Activated B cell treated with CpG ODN at 0.5 μM for 24 hours (primary cell): ENCODE measurements at places on chromosomes 11 and 22. TPM values are rescaled to one million over a fixed set of nuclear protein-coding genes. Genes with fewer than 3 reads are reported as not detected.

- DNase-seq = no peak
- no peaks in the 10 kb centered on the region for H3K36me3 ChIP-seq
- H3K4me1 ChIP-seq = no peaks in the 10 kb centered on the region
- H3K27ac ChIP-seq = no peak overlapping the region
Observed at GRCh38 chr22:47788461-47788860, 1026.0 kb downstream of the TBC1D22A start.

GRCh38 chr11:109972181-109972715 lies 120.9 kb upstream of the ZC3H12C start:
- H3K27ac ChIP-seq = peak overlapping the region; percentile 21
- peaks cover 31% of the 10 kb centered on the region for H3K4me1 ChIP-seq
- no peak for DNase-seq

DNA sequence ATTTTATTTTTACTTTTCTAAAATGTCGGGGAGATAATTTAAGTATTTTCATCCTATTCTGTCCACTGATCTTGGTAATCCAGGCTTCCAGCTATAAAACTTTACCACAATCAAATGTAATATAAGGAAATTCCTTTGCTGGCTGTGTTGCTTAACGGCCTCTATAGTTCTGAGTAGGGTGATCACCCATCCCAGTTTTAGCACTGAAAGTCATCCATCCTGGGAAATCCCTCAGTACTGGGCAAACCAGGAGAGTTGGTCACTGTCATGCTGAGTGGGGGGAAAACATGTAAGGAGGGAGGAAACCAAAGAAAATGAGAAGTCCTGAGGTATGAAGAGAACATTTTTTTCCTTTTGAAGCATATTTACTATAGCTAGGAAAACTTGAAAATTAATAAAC lies 12.8 kb upstream of the BACE1-AS start:
- H3K4me1 ChIP-seq = peaks cover 4% of the 10 kb centered on the region
- peaks cover 53% of the 10 kb centered on the region for H3K36me3 ChIP-seq
- no peaks in the 10 kb centered on the region for H3K27me3 ChIP-seq
- no peak overlapping the region for H3K27ac ChIP-seq

- H3K36me3 ChIP-seq = no peaks in the 10 kb centered on the region
- no peak overlapping the region for H3K4me3 ChIP-seq
- DNase-seq = peak; percentile 48
- peaks cover 5% of the 10 kb centered on the region for H3K4me1 ChIP-seq
Observed at GRCh38 chr22:39343259-39344045, 6.3 kb upstream of the SYNGR1 start.

- no peak overlapping the region for H3K27ac ChIP-seq
- H3K36me3 ChIP-seq = no peaks in the 10 kb centered on the region
- DNase-seq = no peak
- peaks cover 4% of the 10 kb centered on the region for H3K27me3 ChIP-seq
- no peaks in the 10 kb centered on the region for H3K4me1 ChIP-seq
Observed at GRCh38 chr22:49178246-49179005, 649.2 kb downstream of the BRD1 start.

Gene PHETA2
- 2.7 and 3.1 TPM in 2 replicates for total RNA-seq

- H3K27ac ChIP-seq = no peak overlapping the region
- no peaks in the 10 kb centered on the region for H3K36me3 ChIP-seq
- no peak overlapping the region for H3K4me3 ChIP-seq
- no peak for DNase-seq
Observed at GRCh38 chr11:43130616-43131015, 181.2 kb upstream of the API5 start.

DNA sequence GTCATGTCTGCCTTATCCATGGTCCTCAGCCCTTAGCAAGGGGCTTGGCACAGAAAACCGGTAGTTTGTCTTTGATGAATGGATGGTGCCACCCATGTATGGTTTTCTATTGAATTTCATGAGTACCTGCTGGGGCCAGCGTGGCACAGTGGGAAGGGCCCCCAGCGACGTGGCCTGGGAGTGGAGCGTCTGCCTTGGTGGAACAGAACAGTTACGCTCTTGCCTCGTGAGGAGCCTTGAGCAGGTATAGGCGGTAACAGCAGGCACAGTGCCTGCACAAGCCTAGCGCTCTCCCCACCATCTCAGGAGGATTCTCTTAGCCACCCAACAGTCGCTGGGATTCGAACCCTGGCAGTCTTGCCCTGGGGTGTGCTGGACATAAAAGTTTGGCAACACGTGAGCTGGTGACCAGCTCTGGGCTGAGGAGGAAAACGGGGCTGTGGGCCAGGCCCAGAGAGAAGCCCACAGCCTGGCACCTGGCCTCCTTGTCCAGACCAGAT lies 3.0 kb upstream of the SSH3 start:
- no peak overlapping the region for H3K4me3 ChIP-seq
- no peak overlapping the region for H3K27ac ChIP-seq

GRCh38 chr11:45984192-45984591 lies 61.7 kb downstream of the LARGE2 start:
- DNase-seq = no peak
- H3K27ac ChIP-seq = no peak overlapping the region
- no peak overlapping the region for H3K4me3 ChIP-seq
- peaks cover 3% of the 10 kb centered on the region for H3K4me1 ChIP-seq
- peaks cover 31% of the 10 kb centered on the region for H3K36me3 ChIP-seq
- H3K27me3 ChIP-seq = no peaks in the 10 kb centered on the region

DNA sequence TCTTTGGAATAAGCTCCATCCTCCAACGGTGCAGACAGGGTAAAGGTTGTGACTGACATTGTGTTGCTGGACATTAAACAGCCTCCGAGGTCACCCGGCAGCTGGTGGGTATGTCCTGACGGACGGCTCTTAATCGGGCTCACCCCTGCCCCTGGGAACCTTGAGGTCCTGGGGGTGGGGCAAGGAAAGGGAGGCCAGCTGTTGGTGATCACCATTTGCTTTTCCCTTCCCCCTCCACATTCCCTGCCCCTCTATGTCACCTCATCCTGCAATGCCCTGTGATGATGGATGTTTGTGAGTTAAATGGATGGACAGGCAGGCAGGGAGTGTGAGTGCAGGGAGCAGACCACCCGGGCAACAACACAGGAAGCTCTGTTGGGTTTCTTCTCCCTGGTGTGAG lies 26.3 kb downstream of the APLNR start:
- H3K27me3 ChIP-seq = peaks cover 19% of the 10 kb centered on the region
- DNase-seq = no peak
- no peak overlapping the region for H3K27ac ChIP-seq
- no peaks in the 10 kb centered on the region for H3K4me1 ChIP-seq

Gene SMCO4
- 3.2 and 4.6 TPM in 2 replicates for total RNA-seq

Gene KCNJ1
- 0.20 TPM in 1 of 2 replicates, not detected in the other for total RNA-seq

DNA sequence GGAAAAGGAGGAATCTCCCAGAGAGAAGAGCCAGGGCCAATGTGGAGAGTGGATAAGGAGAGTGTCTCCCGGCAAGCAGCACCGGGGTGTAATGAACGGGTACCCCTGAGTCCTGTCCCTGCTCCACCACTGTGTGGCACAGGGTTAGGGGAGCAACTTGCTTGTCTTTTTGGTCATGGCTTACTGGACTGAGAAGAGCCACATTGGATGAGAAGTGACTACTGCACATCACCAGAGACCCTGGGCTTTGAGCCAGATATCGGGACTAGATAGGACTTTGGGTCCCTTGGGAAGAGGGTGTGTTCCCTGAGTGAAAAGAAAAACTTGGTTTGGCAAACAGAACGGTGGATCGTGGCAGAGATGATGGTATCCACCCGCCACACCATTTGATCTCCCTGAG lies 24.6 kb downstream of the SDHAF2 start:
- H3K4me3 ChIP-seq = no peak overlapping the region
- peaks cover 48% of the 10 kb centered on the region for H3K36me3 ChIP-seq
- no peak overlapping the region for H3K27ac ChIP-seq
- no peaks in the 10 kb centered on the region for H3K27me3 ChIP-seq

DNA sequence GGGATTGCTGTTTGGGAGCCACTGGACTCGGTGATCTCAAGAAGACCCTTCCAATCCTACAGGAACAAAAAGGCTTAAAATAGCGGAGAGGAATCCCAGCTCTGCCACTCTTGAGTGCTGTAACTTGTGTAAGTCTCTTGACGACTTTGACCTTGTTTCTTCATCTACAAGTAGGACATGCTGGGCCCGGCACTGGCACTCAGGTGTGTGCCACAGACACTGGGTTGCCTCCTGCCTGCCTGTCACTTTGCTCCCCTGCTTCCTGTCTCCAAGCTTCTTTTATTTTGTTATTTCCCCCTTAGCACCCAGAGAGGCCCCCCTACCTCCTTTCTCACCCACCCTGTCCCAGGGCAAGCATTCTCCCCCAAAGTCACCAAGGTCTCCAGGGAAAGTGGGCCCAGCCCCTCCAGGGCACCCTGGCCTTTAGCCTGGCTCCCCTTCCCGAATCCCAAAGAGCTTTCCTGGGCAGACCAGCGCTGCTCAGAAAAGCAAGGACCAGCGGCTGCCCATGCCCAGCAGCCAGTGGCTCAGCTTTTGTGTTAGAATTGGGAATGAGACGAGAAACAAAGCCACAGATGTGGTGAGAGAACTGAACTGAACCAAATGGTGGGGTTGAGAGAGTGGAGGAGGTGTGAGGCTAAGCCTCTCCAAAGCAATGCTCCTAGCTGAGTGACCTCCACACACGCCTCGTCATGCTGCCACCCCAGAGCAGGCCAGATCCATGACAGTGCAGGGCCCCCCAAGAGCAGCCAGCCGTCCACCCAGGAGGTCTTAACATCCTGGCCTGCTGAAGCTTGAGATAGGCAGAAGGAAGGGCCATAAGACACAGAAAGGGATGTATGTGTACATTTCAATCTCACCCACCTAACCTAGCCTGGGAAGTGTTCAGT lies 4.5 kb downstream of the TRIM29 start:
- H3K4me1 ChIP-seq = no peaks in the 10 kb centered on the region
- peaks cover 4% of the 10 kb centered on the region for H3K27me3 ChIP-seq
- no peak overlapping the region for H3K4me3 ChIP-seq
- DNase-seq = no peak

- DNase-seq = no peak
- no peaks in the 10 kb centered on the region for H3K4me1 ChIP-seq
- H3K27ac ChIP-seq = no peak overlapping the region
- H3K27me3 ChIP-seq = no peaks in the 10 kb centered on the region
- no peak overlapping the region for H3K4me3 ChIP-seq
- H3K36me3 ChIP-seq = peaks cover 82% of the 10 kb centered on the region
Observed at GRCh38 chr22:29511126-29511862, 31.3 kb downstream of the NEFH start.

Gene MCHR1
- not detected in 2 replicates for total RNA-seq

DNA sequence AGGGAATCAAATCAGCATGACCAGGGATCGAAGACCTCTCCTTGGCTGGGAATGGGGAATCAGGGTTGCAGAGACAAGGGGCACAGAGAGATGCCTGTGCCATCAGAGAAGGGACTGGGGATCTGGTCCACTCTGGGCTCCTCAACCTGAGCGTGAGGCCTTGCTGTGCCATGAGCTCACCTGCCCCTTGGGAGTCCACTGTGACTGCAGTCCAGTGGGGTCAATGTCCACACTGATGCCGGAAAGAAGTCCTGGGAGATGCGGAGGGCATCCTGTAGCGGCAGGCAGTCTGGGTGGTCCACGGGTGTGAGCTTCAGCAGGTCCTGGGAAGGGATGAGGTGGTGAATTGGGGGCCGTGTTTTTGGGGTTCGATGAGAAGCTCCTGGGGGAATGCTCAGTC lies 7.3 kb upstream of the RGL4 start:
- no peaks in the 10 kb centered on the region for H3K27me3 ChIP-seq
- DNase-seq = no peak
- H3K4me1 ChIP-seq = no peaks in the 10 kb centered on the region
- peaks cover 29% of the 10 kb centered on the region for H3K36me3 ChIP-seq
- no peak overlapping the region for H3K4me3 ChIP-seq
- no peak overlapping the region for H3K27ac ChIP-seq

Gene GLYATL2
- total RNA-seq = not detected in 2 replicates

Gene C11orf87
- total RNA-seq = not detected in 2 replicates

Gene HEPHL1
- total RNA-seq = not detected in 2 replicates

Gene HBG2
- not detected in 2 replicates for total RNA-seq

GRCh38 chr11:132595711-132596134 lies 936.6 kb downstream of the OPCML start:
- no peak overlapping the region for H3K27ac ChIP-seq
- no peak overlapping the region for H3K4me3 ChIP-seq
- no peaks in the 10 kb centered on the region for H3K4me1 ChIP-seq
- DNase-seq = no peak

- H3K27ac ChIP-seq = no peak overlapping the region
- peak overlapping the region; percentile 88 for H3K4me3 ChIP-seq
- DNase-seq = no peak
- H3K27me3 ChIP-seq = peaks cover 14% of the 10 kb centered on the region
- no peaks in the 10 kb centered on the region for H3K36me3 ChIP-seq
Observed at GRCh38 chr11:18705651-18706281, 7.2 kb downstream of the TMEM86A start.

- H3K27ac ChIP-seq = no peak overlapping the region
- no peaks in the 10 kb centered on the region for H3K36me3 ChIP-seq
- peaks cover 12% of the 10 kb centered on the region for H3K27me3 ChIP-seq
- H3K4me3 ChIP-seq = no peak overlapping the region
- no peak for DNase-seq
Observed at GRCh38 chr11:12414611-12415010, 37.2 kb downstream of the PARVA start.

- no peak overlapping the region for H3K4me3 ChIP-seq
- no peaks in the 10 kb centered on the region for H3K36me3 ChIP-seq
- peaks cover 15% of the 10 kb centered on the region for H3K4me1 ChIP-seq
- no peak overlapping the region for H3K27ac ChIP-seq
Observed at GRCh38 chr11:119361056-119361787, 14.7 kb upstream of the MFRP start.

DNA sequence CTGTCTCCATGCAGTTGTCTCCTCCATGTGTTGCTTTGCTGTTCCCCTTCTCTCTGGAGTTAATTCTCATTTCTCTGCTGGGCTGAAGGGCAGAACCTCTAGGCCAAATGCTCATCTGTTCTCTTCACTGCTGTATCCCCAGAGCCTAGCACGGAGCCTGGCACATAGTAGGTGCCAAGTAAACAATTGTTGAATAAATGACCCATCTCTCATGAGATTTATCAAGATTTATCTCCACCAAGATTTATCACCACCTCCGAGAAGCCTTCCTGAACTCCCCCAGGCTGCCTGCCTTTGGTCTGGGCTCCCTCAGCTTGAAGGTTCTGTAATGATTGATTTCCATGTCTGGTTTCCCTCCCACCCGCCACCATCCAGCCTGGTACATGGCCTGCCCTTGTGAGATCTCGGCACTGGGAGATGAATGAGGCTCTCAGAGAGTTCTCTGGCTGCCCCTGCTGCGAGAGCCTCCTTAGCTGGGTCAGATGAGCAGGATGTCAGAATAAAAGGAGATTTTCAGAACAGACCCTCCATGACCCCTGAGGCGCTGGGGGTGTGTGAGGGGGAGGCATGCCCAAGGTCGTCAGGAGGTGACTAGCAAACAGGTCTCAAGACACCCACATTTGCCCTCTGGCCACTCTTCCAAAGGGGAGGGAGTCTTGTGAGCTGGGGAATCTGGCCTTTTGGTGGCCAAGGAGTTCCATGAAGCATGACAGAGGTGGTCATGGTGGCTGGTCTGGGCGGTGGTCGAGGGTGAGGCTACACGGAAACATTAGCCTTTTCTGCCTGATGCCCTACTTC lies 2.4 kb upstream of the GDPD5 start:
- no peak for DNase-seq
- no peak overlapping the region for H3K27ac ChIP-seq
- no peaks in the 10 kb centered on the region for H3K36me3 ChIP-seq
- H3K4me3 ChIP-seq = peak overlapping the region; percentile 21
